Left cardiac atrium (tissue), 4 donors: ENCODE measurements at places on chromosomes 11 and 22.

DNA sequence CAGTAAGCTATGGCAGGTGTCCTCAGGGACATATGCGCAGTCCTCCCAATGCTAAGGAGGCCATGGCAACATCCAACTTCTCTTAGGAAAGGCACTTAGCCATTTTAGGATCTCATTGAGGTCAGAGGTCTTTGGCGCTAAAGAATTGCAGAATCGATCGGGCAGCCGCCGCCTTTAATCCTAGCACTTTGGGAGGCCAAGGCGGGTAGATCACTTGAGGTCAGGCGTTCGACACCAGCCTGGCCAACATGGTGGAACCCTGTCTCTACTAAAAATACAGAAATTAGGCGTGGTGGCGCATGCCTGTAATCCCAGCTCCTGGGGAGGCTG is 1.2 kb upstream of the CHID1 start:
- no peak for DNase-seq

DNA sequence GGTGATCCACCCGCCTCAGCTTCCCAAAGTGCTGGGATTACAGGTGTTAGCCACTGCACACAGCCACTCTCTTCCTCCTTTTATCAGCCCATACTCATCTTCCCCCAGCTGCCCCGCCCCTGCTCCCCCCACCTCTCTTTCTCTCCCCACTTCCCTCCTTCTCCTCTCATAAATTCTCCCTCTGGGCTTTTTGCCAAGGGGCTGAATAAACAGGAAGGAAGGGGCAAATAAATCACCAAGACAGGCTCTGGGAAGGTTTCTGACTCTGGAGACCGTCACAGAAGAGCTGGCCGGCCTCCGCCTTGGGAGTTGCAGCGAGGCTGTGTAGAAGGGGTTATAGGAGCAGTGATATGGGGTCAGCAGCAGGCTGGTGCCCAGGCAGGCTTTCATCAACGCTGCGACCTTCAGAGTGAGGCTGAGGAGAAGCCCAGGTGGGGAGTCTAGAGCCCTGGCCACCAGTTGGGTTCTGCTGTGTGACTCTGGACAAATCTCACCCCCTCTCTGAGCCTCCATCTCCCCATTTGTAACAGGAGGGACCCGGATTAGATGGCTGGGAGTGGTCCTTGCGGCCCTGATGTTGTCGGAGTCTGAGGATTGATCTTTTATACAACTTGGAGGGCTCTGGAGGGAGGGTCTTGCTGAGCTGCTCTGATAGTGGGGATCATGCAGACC is 62.6 kb upstream of the RASD2 start:
- DNase-seq = peak; percentile 28

- DNase-seq = no peak
Measured at GRCh38 chr22:27576413-27576812, 225.1 kb downstream of the MN1 start.

GRCh38 chr11:132519241-132519815 is 1013.0 kb downstream of the OPCML start:
- no peak for DNase-seq

DNA sequence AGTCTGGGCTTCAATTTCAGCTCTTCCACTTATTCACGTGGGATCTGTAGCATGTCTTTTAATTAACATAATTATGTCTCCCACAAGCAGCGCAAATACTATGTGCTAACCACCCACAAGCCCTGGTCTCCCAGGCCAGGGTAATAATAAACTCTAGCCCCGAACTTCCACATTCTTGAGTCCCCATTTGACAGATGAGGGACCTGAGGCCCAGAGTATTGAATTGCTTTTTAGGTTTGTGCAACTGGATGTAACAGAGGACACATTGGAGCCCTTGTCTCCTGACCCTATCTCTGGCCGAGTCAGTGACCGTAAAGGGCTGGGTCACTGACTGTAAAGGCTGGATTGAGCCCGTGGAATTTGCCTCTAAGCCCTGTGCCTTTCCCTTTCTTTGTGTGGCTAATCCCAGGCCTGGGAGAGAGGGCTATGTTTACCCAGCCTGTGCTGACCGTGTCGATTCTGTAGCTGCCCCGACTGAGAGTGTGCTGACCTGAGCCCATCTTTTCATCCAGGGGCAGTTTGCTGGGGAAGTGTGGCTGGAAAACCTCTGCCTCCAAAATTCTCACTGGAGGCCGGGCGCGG is 3.9 kb downstream of the CRYBB2 start:
- DNase-seq = no peak

DNA sequence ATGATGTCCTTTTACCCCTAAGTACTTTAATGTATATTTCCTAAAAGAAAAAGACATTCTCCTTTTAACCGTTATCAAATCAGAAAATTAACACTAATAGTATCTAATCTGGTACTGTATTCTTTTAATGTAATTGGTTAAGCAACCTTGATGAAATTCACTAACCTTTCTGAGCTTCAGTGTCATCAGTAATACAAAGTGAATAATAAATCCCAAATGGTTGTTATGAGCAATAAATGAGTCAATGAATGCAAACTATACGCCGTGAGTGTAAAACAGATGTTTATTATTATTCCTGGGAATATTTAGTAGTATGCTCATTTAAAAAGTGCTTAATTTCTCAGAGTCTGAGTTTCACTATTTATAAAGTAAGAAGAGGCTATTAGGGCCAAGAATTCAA is 21.5 kb downstream of the UEVLD start:
- DNase-seq = no peak

GRCh38 chr11:1219446-1219833 is 3.4 kb upstream of the MUC5B start:
- DNase-seq = peak; percentile 10

DNA sequence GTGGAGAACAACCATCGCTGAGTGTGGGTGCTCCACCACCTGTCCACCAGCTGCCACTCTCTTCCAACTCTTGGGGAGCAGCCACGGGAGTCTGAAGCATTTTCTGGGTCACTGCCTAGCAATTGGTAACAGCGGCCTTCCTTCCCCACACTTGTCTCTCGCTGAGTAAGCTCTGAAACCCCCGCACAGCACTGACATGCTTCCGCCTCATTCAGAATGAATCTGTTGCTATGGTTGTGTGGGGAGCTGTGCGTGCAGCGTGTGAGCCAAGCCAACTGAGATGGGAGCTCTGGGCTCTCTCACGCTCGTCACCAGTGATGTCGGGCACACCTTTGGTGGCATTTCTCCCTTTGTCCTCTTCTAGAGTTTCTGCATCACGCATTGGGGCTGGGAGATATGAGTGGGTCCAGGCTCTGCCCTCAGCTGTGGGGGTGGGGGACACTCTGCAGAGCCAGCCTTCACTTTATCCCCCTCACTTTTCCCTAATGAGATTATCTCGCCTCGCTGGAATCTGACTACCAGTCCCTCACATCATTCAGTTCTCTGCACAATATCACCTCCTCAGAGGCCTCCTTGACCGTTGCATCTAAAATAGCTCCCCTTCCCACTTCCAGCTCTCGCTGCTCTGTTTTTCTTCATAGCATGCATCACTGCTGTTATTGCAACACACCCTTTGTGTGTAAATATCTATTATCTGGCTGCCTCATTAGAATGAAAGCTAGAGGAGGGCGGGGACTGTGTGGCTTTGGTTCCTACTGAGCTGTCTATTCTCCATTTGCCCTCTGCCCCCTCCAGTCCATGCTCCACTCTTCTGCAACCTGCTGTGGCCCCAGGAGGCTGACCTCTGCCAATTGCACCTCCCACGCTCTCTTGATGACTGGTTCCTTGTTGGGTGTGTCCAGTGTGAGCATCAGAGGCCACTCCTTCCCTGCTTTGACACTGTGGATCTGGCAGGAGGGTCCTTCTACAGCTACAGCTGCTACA is 569.9 kb upstream of the CADM1 start:
- peak; percentile 29 for DNase-seq

DNA sequence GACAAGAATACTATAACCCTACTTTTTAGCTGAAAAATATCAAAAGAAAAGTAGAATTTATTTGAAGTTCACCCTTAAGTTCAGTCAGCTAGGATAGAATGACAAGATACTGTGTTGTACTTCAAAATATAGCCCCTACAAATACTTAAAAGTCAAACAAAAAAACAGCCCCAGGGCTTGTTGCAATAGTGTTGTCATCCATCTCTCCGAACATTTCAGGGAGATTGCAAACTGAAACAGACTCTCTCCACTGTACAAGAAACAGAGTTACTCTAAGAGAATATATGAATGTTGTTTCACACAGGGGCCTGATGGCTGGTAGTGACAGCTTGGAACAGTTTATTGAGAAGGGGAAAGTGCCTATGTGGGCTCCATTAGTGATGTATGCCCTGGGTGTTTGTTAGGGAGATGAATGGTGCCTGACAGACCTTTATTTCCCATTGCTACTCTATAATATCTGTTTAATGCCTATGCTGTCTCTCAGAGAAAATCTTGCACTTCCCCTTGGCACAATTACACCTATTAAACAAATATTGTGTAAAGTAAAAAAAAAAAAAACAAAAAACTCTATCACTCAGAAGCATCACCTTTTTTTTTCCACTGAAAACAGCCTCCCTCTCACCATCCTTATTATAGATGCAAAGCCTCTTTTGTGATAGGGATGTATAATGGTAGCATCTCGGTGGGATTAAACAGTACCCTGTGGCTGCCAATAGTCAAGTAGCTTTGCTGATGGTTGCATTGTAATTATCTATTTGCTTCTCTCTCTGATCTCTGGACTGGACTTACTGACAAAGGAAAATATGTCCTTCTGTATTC is 506.3 kb upstream of the LUZP2 start:
- no peak for DNase-seq

DNA sequence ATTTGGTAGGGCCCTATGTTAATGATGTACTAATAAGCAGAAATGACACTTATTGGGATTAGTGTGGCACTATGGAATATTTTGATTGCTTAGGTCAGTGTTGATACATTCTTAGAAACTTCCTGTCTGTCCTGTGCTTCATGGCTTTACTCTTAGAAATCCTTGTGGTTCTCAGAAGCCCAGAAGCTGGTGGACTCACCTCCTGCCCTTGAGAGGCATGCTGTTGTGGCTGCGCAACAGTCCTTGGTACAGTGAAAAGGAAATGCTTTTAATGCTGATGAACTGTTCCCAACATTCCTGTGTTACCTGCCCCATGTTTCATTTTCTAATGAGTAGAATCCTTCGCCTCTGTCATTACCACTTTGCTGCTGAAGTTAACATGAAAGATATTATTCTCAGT is 52.4 kb upstream of the MYO18B start:
- DNase-seq = no peak

GRCh38 chr22:48450188-48450825 is 1377.4 kb downstream of the BRD1 start:
- no peak for DNase-seq

GRCh38 chr22:32665676-32666075 is 135.8 kb upstream of the TIMP3 start:
- no peak for DNase-seq

- no peak for DNase-seq
Measured at GRCh38 chr11:27864091-27864491, 163.8 kb upstream of the BDNF start.

- no peak for DNase-seq
Measured at GRCh38 chr22:46846832-46847355, 84.4 kb downstream of the TBC1D22A start.

DNA sequence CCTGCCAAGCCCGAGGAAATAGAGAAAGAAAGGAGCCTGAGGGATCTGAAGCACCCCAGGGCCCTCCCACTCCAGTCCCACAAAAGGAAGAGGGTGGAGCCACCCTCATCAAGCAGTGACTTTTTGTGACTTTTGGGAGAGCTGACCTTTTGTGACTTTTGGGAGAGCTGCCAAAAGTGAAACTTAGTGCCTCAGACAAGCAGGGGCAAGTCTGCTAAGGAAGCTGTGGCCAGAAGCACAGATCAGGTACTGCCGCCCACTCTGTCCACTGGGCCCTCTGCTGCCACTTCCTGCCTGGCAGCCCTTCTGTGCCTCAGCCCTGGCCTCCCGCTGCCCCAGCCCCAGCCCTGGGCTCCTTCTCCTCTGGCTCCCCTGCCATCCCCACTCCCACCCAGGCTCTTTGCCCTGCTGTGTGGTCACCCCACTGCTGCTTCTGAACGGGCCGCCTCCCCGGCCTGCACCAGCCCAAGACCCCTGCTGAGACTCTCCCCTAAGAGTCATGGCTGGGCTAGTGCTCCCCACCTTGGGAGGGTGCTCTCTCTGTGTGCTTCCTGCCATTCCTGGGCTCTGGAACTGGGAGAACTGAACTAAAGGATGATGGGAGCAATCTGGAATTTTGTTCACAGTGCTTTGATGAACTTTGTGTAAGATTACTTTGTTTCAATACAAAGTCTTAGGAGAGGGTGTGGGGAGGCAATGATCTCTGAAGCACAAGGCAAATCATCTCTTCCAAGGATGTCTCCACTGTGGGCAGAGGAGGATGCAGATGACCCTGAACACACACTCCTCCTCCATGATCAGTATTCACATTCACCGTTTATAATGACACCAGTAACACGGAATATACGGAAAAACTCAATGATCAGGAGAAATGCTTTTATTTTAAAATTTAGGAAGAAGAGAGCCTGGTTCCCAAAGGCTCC is at the start of gene APOBEC3H:
Gene APOBEC3H, plus strand, starts transcription at position 147 of the 923 bp plus-strand sequence. CDS start 3,035 bp downstream, outside the sequence.
- DNase-seq = no peak

DNA sequence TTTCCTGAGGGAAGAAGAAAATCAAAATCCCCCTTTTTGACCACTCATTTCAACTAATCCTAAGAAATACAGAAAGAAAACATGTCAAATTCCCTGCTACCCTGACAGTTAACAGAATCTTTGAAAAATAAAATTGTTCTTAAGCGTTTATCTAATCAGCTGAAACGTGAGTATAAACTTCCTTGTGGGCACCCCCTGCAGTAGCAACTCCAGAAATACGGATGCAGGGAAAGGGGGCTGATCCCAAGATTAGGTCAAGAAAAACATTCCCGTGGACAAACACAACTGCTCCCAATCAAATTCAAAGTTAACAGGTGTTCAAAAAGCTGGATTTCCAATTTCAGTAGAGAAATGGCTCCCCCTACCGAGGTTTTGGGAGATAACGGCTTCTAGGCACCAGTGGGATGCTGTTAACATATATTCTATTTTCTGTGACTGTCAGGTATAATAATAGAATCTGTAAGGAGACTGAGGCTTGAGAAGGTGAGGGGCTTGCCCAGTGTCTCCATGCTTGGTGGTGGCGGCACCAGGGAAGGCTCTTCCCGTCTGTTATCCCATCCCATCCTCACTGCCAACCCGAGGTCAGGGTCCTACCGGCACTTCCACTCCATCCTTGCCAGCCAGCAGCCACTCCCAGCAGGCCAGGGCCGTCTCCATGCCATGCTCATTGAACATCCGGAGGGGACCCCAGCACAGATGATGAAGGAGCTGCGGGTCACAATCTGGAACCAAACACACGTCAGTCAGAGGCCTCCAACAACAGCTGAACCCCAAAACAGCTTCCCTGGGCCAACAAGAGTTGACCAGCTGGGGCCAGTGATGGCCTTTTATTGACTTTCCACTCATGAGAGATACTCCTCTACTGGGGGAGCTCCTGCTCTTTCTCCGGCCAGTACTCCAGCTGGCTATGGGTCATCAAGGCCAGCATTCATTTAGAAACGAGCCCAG is 32.0 kb upstream of the SERPIND1 start:
- DNase-seq = no peak
